ENCODE measurements at places on chromosomes 2 and 18.

- no peak for DNase-seq
These were observed 14.4 kb downstream of the COPS9 start for GRCh38 chr2:240121675-240122074.

GRCh38 chr2:163175294-163175693 lies 336.7 kb upstream of the KCNH7 start:
- DNase-seq, result no peak

DNA sequence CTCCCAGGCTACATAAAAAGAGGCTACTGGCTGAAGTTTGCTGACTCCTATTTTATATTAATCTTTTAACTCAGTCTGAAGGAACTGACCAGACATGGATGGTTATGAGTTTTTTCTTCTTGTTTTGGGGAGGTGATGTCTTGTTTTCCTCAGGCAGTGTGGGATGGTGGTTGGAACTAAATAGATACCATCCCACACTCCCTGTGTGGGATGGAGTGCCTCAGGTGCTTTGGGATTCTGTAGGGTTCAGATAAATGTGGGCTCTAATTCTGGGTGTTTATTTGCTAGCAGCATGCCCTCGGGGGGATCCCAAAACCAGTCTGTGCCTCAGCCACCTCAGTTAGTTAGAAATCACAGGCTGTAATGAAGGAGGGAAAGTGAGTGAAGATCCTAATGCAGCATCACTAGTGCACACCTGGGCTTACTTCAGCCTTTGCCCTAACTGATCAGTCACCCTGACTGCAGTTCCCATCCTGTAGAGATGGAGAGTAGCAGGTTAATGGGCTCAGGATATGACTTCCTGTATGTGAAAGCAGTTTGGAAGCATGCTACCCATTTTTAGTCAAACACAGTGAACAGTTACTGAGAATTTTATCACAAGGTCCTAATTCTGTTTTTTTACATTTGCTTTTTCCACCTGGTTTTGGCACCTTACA lies 132.2 kb downstream of the SPTBN1 start:
- no peak for DNase-seq

GRCh38 chr18:24850532-24850931 lies 390.1 kb downstream of the HRH4 start:
- no peak for DNase-seq

GRCh38 chr18:74380916-74381315 lies 65.3 kb downstream of the C18orf63 start:
- no peak for DNase-seq

- no peak for DNase-seq
These were observed 104.9 kb downstream of the ACVR1 start for GRCh38 chr2:157771234-157771633.

GRCh38 chr18:76373297-76373696 lies 121.7 kb downstream of the ZNF516 start:
- DNase-seq, result no peak

DNA sequence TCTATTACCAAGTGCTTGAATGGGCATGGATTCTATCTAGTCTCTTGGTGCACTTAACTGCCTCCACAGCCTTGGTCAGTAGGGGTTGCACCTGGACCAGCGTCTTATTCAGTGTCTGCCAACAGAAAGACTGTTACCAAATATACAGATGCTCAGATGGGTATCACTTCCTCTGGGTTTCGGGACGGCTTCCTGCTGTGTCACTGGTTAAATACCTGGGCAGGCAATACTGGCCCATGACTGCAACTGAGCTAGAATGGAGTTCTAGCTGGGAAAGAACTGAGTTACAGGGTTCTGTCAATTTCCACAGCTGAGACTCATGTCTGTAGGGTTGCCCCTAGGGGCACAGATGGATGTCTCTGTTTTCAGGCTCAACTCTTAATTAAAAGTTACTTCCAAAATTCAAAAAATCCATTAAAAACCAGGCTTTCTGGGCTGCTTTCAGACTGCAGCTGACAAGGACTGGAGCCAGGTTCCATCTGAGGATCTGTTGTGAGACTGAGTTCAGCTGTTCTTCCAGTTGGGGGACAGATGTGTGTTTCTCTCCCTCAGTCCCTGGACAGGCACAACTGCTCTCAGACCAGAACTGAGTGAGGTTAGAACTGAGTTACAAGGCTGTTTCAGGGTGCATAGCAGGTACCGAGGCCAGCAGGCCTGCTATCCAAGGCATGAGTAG lies 789.6 kb upstream of the SLC8A1 start:
- DNase-seq, result no peak

GRCh38 chr2:138777996-138778395 lies 2.2 kb downstream of the NXPH2 start:
- DNase-seq, result no peak

DNA sequence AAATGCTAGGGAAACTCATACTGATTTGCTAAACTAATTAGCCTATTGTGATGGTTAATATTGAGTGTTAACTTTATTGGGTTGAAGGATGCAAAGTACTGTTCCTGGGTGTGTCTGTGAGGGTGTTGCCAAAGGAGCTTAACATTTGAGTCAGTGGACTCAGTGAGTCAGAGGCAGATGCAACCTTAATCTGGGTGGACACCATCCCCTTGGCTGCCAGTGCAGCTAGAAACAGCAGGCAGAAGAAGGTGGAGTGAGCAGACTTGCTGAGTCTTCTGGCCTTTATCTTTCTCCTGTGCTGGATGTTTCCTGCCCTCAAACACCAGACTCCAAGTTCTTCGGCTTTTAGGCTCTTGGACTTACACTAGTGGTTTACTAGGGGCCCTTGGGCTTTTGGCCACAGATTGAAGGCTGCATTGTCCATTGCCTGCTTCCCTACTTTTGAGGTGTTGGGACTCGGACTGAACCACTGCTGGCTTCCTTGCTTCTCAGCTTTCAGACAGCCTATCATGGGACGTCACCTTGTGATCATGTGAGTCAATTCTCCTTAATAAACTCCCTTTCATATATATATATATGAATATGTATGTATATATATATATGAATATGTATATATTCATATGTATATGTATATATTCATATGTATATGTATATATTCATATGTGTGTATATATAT lies 69.7 kb downstream of the RPRM start:
- DNase-seq, result no peak

GRCh38 chr2:190023860-190024259 lies 38.7 kb downstream of the MSTN start:
- peak; percentile 30 for DNase-seq

- DNase-seq, result no peak
These were observed 8.0 kb upstream of the ITGB6 start for GRCh38 chr2:160207804-160208654.

- no peak for DNase-seq
These were observed 4.6 kb downstream of the DOCK10 start for GRCh38 chr2:225037415-225038230.

DNA sequence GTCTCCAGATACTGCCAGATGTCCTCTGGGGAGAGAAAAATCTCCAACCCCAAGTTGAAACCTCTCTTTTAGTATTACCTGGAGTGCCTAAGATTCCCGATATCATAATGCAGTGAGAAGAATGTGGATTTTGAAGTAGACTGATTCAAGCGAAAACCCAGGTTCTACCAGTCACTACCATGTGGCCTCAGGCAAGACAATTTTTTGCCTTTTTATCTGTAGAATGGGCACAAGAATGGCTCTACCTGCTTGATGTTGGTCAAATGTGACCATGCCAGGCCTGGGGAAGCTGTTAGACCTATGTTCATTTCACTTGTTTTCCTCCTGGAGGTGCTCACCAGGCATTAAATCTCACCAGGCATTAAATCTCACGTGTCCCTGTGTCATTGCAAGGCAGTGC lies 131.3 kb downstream of the DDX1 start:
- DNase-seq, result no peak

GRCh38 chr2:74142340-74142739 lies 5.4 kb downstream of the BOLA3 start:
- peak; percentile 16 for DNase-seq

DNA sequence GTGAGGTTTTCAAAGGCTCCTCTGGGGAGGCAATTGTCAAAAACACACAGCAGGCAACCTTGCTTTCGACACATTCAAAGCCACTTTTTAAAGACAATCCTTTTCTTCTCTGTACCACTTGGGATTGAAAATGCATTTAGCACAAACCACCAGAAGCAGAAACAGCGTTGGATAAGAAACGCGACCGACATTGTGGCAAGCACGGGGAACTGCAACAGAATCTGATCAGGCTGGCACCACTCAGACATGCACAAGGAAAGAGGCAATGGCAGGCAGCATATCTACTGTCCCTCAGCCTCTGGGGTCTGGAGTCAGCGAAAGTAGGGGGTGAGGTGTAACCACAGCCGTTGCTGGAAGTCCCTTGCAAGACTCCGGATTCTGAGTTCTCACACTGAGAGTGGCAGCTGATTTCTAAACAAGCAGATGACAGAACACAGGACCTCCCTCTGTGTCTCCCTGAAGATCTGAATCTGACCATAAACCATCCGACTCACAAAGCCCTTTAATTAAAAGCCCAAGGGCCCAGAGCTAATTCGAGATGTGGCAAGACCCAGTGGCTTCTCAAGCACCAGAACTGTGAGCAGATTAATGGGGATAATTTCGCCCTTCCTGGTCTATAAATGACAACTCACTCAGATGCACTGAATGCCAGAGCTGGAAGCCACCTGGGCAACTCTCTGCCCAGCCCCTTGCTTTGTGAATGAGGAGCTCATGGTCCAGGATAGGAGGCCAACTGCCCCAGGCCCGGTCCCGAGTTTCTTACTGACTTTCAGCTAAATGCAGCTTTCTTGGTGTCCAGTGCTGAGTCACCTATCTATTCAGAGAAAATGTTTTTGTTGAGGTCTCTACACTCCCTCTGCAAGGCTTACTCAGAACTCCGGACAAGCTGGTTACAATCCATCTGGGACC lies 29.6 kb downstream of the CYRIA start:
- DNase-seq, result no peak

DNA sequence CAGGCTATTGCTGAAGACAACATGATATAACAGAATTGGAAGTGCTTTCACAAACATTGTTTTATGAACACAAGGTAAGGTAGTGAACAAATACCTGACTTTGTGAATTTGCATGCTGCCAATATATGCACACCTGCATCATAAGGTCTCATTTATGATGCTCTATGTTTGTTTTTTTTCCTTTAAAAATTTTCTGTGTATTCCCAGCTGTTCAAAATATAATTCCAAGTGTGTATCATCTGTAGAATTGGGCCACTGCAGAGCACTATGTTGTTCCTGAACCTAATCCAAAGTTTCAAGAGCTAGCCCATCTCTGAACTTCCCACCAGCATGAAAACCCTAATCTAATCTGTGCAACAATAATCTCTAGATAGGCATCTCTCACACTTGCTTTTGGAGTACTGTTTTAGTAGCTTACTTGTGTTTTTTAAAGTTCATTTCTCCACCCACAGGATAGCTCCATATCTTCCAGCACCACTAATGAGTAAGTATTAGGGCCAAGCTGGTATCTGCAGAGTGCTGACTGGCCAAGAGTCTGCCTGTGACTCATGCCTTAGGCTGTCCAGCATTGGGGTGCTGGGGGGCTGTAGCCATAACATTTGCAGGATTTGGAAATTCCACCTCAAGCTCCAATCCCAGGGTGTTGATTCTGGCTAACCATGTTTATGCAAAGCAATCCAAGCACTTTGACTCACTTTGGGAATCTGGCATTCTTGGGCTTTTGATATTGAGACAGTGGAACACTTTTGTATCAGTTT lies 208.2 kb upstream of the REV1 start:
- DNase-seq, result no peak

DNA sequence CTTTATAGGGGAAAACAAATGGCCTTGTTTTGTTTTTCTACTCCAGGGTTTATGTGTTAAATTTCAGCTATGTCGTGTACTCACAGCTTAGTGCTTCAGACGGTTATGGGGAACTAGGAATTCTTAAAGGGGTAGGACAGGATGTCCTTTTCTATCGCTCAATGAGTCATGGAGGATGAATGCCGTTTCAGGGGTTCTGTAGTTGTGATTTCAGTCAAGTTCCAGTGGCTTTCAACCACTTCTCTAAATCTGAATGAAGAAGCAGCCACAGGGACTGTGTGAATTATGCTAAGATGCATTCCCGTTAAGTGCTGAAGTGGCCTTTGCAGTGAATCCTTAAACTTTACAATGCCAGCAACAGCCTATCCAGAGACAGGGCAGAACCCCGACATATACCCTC lies 1231.7 kb upstream of the ZEB2 start:
- no peak for DNase-seq

GRCh38 chr2:16775899-16776231 lies 110.2 kb upstream of the CYRIA start:
- peak; percentile 16 for DNase-seq

- no peak for DNase-seq
These were observed 146.6 kb downstream of the MEIS1 start for GRCh38 chr2:66581339-66582103.

GRCh38 chr2:20672201-20672951 lies 5.4 kb downstream of the GDF7 start:
- no peak for DNase-seq

DNA sequence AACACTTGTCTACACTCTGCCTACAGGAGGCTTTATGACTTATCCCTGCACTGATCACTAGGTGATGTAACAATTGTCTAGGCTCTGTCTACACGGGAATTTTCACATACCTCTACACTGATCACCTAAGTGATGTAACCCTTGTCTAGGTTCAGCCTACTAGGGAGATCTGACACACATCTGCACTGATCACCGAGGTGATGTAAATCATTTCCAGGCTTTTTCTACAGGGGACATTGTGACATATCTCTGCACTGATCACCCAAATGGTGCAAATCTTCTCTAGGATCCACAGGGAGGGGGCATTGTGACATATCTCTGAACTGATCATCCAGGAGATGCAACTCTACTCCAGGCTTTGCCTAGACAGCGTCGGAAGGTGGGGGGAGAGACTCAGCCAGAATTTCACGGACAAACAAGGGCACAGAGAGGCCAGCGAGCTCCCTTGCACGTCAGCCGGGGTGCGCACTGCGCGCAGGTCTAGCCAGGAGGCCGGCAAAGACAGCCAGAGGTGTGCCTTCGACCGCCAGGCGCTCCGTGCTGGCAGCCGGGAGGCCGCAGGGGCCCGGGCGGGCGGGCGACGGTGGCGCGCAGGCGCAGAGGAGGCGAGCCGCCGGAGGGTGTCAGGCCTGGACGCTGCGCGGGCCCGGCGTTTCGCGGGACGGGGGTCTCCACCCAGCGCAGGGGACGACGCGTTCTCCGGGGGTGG lies 46.9 kb upstream of the USP14 start:
- DNase-seq, result no peak

DNA sequence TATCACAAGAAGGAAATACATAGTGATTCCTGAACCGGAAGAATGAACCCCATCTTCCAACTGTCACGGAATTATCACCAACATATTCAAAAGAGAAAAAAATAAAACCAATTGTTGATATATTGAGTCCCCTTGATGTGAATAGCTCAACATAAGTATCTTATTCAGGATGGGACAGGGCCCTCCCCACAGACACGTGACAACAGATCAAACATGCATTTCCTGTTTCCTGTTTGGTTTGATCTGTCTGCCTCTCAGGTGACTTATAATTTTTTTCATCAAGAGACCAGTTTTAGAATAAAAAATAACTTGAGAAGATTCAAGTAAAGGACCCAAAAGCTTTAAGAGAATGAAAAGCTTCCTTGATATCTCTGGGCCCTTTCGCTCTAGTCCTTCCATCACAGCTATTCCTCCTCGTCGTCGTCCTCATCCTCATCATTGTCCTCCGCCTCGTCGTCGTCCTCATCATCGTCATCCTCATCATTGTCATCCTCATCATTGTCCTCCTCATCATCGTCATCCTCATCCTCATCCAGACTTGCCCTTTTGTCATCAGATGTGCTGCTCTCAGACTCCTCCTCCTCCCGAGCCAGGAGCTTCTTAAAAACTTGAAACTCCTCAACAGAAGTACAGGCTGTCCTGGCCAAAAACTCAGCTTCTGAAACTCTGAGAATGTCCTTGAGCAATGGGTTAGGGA lies 6.3 kb downstream of the MTERF4 start:
- DNase-seq, result no peak
